ENCODE measurements at places on chromosomes 12 and 14.

GRCh38 chr12:24360057-24360456 is 410.6 kb upstream of the SOX5 start:
- DNase-seq, result no peak

DNA sequence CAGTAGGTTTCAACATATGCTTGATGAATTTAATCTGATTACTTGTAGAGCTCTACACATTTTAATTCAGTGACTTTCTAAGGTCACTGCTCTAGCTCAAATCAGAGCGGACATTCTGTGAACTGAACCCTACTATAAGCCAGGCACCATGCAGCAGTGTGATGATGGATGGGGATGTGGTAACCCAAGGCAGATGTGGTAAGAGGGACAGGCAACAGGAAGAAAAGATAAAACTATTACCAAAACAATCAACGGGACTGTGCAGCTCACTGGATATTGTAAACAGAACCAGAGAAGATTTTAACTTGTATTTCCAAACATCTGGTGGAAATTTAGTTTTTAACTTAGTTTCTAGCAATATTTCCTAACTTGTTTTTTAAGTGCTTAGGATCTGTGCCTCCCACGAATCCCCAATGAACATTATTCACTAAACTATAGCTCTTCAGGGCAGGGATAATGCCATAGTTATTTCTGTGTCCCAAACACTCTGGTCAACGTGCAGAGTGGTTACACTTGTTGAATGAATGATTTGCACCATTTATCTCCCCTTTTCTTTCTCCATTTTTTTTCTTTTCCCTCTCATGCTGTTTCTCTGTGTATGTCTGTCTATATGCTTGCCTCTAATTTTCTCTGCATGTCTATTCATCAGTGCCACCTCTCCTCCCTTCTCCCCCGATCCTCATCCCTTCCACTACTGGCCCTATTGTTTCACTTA is 3.0 kb downstream of the ERO1A start:
- peak; percentile 77 for DNase-seq

- no peak for DNase-seq
Measured at GRCh38 chr12:115871714-115872113, 405.8 kb downstream of the MED13L start.

DNA sequence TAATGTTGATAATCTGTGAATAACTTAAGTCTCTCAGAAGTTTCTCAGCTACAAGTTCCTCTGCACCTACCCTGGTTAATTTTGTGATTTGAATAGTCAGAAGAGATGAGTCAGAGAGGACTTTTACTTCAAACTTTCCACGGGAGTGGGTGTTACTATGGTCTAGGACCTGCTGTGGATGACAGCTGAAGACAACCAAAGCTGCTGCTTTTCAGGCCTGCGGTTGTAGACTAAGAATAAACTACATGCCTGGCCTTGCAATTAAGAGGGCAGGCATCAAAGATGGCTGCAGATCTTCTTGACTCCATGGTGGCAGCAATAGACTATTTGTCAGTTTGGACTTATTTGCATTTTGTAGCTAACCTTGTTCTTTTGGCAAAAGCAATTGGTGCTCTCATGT is 227.1 kb upstream of the KRR1 start:
- DNase-seq, result no peak

- no peak for DNase-seq
Measured at GRCh38 chr12:124463341-124463921, 104.0 kb downstream of the NCOR2 start.

- no peak for DNase-seq
Measured at GRCh38 chr12:86774841-86775388, 518.7 kb upstream of the MGAT4C start.

DNA sequence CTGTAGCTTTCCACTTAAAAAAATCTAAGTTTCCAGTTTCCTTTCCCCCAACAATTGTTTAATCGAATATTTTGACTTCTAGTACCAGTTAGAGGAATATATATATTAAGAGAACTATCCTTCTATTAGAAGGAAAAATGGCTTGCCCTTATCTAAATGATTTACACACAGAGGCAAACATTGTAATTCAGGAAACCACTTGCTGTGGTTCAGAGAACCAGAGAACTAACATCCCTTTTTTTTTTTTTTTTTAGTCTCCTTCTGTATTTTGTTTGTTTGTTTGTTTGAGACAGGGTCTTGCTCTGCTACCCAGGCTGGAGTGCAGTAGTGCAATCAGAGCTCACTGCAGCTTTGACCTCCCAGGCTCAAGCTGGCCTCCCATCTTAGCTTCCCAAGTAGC is 746.6 kb downstream of the VRK1 start:
- no peak for DNase-seq

DNA sequence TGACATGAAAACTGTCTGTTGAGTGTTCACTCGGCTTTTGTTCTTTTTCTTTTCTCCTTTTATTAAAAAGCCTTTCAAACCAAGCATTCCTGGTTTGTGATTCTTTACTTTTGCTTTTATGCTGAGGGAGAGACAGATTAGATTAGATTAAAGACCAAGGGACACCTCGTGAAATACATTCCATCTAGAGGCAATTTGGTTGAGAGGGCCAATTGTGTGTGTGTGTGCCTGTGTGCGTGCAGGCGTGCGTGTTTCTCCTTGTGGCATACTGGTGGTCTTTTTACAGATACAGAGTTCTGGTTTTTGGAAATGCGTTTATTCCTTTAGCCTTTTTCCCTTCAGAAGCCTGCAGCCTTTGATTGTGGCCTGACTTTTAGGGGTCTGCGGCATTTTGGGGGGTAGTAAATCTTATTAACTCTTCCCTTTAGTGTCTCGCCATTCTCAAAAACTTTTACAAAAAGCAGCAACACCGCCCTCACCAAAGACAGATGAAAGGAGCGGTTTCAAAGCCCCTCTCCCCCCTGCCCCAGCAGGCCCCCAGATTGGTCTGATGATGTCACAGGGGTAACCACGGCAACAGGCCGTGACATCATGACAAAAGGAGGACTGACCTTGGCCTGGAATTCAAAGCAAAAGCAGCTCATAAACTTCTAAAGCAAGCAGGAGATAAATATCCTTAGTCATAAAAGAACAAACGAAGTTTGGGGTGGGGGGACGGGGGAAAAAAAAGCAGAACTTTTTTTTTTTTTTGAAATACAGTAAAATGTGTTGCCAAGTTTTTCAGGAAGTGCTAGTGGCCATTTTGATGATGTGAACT is 84.1 kb upstream of the TBX3 start:
- DNase-seq, result no peak

GRCh38 chr12:118332511-118332910 is 40.2 kb downstream of the TAOK3 start:
- no peak for DNase-seq

DNA sequence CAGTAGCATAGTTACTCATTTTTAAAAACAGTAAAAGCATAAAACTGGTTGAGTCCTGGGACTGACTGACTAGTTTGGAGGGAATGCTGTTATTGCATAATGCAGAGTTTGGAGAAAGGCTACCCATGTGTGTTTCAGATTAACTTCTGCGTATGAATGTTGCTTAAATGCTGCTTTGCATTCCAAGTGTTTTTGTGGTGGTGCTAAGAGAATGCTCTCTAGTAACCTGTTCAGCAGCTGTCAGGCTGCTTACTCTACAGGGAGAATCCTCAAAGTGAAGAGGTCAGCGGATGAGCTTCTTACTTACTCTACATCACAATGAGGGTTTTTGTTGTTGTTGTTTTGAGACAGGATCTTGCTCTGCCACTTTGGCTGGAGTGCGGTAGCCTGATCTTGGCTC is 4.3 kb downstream of the DLST start:
- no peak for DNase-seq

- DNase-seq, result no peak
Measured at GRCh38 chr12:115051378-115051777, 367.4 kb upstream of the TBX3 start.

DNA sequence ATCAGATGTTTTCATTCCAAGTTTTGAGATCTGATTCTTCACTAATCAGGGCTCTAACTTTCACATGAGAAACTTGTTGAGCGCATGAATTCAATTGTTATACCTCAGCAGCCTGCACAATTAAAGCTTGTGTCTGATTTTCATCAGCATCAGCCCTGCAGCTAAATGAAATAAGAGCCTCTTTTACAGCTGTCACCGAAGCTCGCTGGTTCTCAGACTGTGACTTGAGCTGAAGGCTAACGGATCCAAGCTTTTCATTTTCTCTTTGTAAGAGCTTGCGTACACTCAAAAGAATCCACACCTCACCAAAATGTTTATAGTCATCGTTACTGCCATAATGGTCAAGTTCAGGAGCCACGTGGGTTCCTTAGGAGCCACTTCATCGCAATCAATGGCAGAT is 65.5 kb upstream of the BEGAIN start:
- no peak for DNase-seq

GRCh38 chr14:74935360-74935680 is 12.3 kb upstream of the RPS6KL1 start:
- no peak for DNase-seq

- DNase-seq, result no peak
Measured at GRCh38 chr14:28690029-28690692, 76.4 kb upstream of the FOXG1 start.

DNA sequence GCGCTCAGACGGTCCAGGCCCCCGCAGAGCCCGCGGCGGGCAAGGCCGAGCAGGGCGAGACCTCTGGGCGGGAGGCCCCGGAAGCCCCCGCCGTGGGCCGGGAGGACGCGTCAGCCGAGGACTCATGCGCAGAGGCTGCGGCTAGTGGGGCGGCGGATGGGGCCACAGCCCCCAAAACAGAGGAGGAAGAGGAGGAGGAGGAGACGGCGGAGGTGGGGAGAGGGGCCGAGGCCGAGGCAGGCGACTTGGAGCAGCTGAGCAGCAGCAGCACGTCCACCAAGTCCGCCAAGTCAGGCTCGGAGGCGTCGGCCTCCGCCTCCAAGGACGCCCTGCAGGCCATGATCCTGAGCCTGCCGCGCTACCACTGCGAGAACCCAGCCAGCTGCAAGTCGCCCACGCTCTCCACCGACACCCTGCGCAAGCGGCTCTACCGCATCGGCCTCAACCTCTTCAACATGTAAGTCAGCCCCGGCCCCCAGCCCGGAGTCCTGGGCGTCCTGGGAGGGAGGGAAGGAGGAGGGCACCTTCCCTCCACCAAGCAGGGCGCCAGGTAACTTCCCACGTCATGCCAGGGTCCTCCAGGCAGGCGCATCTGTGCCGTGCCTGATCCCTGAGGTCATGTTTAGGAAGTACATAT is 72.4 kb downstream of the IQSEC3 start:
- no peak for DNase-seq

DNA sequence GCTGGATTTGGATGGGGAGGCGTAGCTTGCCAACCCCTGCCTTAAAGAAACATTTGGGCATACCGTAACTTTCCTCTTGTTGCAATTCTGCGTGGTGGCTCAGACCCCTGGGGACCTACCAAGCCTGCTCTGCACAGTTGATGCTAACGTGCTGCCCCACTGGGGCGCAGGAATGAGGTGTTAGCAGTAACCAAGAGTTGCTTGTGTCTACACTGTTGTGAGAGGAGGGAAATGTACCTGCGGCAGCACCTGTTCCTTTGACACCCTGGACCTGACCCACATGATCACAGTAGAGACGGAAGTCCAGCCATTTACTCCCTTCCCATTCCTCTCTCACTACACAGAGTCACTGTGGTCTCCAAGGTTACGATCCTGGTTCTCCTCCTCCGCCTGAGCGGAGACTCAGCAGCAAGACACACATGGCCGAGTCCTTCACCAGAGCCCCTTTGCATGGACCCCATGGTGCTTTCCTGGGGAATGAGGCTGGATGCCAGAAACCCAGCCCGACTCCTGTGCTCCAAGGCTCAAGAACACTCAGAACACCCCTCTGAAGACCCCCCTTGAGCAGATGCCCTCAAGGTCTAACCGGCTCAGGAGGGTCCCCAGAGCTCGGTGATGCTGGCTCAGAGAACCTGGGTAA is 84.8 kb downstream of the FBXL14 start:
- no peak for DNase-seq

GRCh38 chr14:93645200-93645599 is 143.1 kb downstream of the PRIMA1 start:
- no peak for DNase-seq

- DNase-seq, result no peak
Measured at GRCh38 chr12:57241402-57242310, 9.3 kb downstream of the STAC3 start.

DNA sequence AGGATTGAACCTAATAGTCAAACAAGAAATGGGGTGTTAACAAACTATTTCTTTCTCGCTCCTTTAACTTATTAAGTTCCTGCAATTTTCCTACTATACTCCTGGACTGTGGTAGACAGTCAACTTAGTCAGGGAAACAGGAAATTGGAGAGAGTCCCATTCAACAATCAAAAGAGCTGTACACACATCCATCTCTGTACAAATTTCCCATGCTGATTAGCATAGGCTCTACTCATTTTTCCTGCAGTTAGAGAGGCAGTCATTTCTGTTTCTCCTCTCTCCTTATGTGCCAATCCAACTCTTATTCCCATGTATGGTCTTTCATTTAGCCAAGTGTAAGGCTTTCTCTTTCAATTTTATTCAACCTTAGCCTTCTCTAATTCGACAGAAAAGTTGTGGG is 1168.5 kb upstream of the FLRT2 start:
- no peak for DNase-seq

DNA sequence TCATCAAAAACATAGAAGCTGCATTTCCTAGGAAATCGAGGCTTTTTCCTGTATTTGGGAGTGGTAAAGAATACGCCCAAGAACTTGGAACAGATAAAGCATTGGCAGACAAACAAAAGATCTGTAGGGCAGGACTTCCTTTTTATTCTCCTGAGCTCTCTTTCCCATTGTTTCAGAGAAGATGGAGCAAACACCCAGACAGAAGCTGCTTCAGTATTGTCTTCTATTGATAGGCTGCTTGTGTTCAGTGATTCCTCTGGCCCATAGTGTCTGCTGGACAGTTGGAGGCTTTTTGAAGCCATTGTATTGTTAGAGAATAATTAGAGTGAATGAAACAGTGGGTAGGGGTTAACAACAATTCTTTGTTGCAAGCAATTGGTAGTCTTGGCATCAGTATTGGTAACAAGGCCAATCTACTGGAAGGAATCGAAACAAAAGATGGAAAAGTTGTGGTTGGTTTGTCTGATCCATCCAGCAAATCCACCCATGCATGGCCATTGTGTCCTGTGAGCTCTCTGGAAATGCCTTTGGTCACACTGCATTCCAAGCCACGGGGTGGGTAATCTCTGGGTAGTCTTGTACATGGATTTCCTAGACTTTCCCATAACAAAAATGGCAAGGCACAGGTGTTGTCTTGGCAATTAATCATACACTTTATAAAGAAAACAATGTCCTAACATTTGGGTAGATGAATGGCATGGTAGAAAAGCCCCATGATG is 424.8 kb downstream of the RAD51B start:
- no peak for DNase-seq

DNA sequence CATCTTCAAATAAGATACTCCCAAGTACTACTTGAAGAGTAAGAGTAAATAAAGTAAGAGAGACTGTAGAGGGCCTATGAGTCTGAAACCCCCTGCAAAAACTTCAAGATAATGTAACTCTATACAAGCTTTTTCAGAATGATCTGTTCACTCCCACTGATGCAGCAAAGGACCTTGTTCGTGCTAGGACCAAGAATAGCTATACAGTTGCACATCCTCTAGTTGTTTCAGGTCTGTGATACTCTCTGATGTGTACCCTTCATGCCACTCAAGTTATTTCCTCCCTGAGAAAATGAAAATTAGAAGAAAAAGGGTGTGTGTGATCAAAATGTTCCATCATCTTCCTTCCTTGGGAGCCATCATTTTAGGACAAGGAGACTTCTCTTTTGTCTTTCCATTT is 204.4 kb downstream of the ALX1 start:
- DNase-seq, result no peak

GRCh38 chr14:49173765-49174373 is 412.3 kb downstream of the RPS29 start:
- DNase-seq, result no peak
